ENCODE measurements at places on chromosomes 7 and 10.

DNA sequence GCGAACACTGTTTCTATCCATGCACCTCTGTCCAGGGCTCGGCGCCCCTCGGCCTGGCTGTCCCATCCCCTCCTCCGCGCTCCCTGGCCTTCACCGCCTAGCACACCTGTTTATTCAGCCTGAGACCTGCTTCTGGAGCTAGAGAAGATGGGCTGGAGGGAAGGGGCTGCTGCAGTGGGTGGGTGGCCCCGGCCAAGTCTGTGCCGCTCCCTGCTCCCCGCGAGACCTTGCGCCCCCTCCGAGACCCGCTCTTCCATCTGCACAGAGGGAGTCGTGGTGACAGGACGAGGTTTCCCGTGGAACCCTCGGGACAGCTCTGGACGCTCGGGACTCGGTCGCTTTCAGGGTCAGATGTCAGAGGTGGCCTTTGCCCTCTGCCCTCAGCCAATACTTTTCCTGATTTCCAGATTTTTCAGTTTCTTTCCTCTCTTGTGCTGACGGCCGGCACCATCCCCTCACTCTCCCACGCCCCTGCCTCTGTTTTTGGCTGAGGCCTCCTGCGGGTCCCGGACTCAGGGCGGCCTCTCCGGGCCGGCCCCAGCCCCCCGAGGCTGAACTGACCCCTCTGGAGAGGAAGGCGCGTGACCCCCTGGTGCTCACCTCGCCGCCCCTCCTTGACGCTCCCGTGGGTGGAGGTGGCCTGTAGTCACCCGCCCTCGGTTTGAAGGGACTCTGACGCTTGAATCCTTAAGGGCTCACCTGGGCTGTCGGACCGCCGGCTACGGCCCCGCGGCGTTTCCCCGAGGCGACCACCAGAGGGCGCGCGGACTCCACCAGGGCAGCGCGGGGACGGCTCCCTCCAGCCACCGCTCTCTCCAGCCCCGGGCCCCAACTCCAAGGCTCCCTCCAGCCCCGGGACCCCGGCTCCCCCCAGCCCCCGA is 15.6 kb downstream of the SHH start:
- DNase-seq: peak; percentile 68

GRCh38 chr7:77734659-77735421 is 38.6 kb downstream of the RSBN1L start:
- no peak for DNase-seq

DNA sequence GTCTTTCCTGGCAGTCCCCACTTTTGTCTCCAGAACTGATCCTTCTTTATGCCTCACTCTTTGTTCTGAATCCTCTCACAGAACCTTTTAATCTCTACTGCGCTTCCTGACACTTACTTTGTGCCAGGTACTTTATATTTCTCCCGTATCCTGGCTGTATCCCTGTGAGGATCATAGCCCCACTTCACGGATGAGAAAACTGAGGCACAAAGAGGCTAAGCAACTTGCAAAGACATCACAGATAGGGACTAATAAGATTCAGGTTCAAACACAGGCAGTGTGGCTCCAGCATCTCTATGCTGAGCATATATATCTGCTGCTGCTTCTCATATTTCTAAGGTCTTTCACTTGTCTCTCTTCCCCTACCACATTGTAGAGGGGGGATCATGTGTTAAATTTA is 116.7 kb downstream of the CHN2 start:
- no peak for DNase-seq

GRCh38 chr10:15715619-15716227 is 4.0 kb downstream of the ITGA8 start:
- DNase-seq: no peak

- DNase-seq: peak; percentile 45
Measured at GRCh38 chr7:143408686-143409561, at the start of gene EPHA1. Gene EPHA1 (minus strand): TSS chr7:143408856. CDS start chr7:143408805, 51 bp downstream.

GRCh38 chr7:83036721-83037380 is 125.8 kb downstream of the PCLO start:
- DNase-seq: no peak

DNA sequence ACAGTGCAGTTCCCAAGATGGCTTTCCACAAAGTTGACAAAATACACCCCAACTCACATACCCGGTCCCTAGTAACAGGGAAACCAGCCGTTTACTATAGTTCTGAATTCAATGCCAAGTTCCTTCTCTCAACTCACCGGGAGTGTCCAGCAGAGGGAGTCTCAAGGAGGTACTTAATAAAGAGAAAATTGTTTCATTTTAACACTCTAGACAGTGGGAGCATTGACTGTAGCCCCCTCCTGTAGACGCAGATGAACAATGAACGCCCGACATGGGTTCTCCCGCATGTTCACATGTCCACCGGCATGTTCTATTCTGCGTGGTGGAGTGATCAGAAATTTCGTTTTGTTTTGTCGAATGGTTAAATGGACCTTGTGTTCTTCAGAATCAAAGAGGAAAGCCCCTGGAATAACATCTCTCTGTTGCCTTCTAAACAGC is 1.9 kb downstream of the HIPK2 start:
- DNase-seq: peak; percentile 62

DNA sequence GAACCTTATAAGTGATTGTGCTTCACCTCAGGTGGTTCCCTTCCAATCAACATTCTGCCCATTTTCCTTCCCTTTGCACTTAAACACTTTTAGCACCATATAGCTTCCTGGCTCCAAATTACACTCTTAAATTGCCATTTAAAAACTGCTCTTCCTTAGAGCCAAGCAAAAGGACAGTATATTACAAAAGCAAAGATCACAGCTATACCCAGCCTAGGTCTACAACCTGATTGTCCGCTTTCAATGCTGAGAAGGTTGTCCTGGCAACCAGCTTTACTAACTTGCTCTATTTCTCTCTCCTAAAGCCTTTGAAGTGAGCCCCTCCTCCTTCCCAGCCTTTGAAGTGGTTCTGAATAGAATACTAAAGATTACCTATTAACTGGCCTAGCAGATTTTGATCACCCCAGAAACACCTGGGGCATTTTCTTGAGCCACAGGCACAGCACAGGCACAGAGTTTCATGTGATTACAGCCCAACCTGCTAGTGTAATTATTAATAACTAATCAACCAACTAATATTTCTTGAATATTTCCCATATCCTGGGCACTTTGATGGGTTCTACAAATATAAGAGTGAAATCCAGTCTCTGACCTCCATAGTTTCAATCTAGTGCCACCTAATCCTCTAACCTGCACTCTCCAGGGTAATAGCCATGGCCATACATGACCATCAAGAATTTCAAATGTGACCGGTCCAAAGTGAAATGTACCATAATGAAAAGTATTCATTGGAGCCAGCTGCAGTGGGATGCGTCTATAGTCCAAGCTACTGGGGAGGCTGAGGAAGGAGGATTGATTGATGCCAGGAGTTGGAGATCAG is 63.6 kb upstream of the TRIM24 start:
- DNase-seq: no peak
